ENCODE measurements at places on chromosomes 12 and 14.

DNA sequence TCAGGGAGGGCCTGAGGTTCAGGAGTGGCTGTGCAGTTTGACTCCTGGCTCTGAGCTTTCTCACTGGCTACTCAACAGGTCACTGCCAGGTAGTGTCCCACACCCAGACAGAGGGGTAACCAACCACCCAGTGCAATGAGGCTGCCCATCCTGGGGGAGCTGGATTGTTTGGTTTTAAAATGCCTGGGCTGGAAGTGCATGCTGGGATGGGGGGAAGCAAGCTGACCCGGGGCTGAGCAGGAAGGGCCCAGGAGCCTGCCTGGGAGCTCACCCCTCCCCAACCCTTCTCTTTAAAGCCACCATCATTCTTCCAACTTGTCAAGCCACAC lies 12.6 kb upstream of the ABHD12B start:
- DNase-seq = no peak

DNA sequence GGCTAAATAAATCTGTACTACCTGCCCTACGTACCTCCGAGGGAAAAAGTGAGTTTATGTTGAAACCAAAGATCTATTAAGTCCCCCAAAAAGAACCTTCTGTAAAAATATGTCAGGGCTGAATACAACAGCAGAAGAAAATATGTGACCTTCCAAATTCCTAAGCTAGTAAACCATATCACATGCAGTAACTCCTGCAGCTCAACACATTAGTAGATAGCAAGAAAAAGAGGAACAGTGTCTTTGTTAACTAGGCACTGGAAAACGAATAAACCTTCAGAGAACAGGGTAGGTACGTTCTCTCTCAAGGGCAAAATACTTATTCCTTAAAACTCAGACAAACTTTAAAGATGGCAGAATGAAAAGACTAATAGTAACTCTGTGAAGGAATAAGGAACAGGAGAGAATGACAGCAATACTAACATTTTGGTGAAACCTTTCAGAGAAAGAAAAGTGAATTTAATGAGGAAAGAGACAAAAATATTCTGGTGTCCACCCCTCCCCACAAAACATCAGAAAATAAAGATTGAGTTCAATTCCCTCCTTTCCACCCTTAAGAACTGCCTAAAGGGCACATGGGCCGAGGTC lies 18.0 kb downstream of the CBX5 start:
- no peak for DNase-seq

DNA sequence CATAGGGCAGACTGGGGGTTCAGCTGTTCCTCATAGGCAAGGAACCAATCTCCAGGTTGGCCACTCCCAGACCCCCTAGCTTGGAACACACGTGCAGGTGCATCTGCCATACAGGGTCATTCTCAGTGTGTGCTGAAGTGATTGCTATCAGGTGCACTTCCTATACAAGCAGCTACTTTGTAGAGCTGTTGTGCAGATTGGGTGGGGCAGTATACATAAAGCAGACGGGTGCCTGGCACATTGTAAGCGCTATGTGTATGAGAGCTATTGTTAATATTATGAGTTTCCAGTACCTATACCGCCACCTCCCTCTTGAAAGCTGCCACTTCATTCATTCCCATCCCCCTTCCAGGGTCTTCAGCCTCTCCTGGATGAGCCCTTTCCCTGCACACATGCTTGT lies 17.3 kb downstream of the IRF2BPL start:
- DNase-seq = peak; percentile 14

GRCh38 chr12:82146740-82147139 lies 211.4 kb downstream of the CCDC59 start:
- no peak for DNase-seq

DNA sequence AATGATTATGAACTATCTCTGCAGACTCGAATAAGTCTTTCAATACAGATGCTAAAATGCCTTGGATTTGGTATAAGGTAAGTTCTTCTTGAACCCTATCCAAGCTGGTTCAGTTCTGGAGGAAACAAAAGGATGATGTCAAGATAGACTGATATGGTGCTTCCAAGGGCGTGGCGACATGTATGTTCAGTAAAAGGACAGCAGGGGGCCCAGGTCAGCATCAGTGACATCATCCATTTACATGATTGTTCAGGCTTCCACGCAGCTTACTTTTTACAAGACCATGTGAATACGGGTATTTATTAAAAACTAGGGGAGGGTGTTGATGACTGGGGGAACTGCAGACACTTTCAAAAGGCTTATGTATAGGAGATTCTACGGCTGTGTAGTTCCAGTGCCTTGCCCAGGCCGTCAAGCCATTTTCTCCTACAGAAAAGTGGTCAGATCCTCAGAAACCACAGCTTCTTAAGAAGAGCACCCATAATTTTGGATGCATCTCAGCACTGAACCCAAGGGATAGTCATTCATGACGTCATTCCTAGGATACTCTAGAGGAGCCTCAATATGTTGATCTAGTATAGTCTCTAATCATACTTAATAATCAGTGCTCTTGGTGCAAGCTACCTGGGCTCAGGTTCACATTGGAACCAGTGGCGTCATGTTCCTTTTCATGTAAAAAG lies 527.7 kb downstream of the FUT8 start:
- DNase-seq = no peak

GRCh38 chr14:105456736-105457617 lies 17.6 kb upstream of the CRIP2 start:
- no peak for DNase-seq

DNA sequence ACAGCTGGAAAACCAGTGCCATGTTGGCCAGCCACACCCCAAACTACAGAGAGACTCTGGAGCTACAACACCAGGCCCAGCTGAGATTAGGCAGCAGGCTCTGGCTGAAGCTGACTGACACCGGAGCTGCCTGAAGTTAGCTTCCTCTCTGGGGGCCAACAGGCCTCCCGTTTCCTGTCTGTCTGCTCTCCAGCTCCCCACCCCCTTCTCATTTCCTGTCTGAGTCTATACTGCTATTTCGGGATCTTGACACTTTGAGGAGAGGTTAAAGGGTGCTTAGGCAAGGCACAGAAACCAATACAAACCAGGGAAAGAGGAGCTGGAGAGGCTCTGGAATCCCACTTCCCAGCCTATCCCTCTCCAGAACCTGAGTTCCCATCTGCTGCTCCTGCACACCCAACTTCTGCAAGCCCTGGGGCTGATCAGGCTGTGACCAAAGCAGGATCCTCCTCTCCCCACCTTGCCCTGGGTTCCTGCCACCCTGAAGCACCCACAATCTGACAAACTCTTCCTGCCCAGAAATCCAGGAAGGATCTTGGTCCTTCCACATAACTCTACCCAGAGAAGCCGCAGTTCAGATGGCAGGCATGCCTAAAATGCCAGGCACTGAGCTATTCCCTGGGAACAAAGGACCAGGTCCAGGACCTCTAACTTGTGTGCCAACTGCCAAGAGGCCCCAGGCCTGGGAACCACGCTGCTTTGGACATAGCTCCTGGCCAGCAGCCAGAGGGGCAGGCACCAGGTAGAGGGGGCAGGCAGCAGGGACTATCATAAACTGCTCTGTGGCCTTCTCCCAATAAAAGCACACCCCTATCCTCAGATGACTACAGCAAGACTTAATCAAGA lies 39.9 kb downstream of the PRPF40B start:
- DNase-seq = peak; percentile 88

Data from CD4-positive, alpha-beta T cell treated with Interleukin-6 at 100 ng/mL for 8 hours (primary cell).